Psoas muscle (tissue), 8 donors: ENCODE measurements at places on chromosomes 7 and 10. TPM values are rescaled to one million over a fixed set of nuclear protein-coding genes. Genes with fewer than 3 reads are reported as not detected.

GRCh38 chr10:42930516-42931192 is 146.2 kb upstream of the RET start:
- DNase-seq, result no peak

DNA sequence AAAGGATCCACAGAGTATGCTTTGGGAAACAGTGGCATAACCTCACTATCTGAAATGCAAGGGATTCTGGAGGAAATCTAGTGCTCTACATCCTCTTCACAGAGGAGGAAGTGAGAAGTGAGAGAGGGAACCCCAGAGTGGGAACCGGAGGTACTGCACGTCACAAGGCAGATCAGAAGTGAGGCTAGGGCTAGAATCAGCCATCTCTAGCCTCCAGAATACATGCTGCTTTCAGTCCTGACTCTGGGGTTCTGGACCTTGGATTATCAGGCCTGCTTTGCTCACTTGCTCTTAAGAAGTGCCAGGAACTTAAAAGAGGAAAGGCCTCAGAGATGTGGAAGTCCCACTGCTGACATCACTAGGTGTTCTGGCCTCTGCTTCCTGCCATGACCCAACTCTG is 25.7 kb downstream of the ZNF503 start:
- DNase-seq, result no peak

DNA sequence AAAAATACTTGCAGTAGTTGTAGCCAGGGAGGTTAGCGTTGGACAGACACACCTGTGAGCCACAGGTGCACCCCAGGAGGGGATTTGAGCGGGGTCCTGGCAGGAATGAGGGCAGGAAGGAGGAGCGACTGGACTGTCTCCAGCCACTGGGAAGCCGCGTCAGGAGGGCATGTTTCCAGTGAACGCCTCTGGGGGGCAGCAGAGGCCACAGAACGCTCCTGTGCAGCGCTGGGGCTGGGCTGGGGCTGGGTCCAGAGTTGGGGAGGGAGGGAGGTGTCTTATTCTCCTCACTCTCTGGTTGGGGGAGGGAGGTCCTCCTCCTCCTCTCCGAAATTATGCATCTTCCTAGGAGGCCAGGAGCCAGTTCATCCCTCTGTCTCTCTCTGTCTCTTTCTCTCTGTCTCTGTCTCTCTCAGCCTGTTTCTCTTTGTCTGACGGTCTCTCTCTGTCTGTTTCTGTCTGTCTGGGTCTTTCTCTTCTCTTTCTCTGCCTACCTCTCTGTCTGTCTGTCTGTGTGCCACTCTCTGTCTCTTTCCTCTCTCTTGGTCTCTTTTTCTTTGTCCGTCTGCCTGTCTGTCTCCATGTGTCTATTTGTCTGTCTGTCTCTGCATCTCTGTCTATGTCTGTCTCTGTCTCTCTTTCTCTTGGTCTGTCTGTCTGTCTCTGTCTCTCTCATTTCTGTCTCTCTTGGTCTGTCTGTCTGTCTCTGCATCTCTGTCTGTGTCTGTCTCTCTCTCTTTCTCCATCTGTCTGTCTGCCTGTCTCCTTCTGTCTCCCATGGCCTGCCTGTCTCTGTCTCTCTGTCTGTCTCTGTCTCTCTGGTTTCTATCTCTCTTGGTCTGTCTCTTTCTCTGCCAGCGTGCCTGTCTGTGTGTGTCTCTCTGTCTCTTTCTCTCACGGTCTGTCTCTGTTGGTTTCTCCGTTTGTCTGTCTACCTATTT is 9.9 kb upstream of the PSMG3 start:
- DNase-seq, result peak; percentile 88

GRCh38 chr10:71687077-71687476 is 32.5 kb downstream of the C10orf105 start:
- peak; percentile 39 for DNase-seq

DNA sequence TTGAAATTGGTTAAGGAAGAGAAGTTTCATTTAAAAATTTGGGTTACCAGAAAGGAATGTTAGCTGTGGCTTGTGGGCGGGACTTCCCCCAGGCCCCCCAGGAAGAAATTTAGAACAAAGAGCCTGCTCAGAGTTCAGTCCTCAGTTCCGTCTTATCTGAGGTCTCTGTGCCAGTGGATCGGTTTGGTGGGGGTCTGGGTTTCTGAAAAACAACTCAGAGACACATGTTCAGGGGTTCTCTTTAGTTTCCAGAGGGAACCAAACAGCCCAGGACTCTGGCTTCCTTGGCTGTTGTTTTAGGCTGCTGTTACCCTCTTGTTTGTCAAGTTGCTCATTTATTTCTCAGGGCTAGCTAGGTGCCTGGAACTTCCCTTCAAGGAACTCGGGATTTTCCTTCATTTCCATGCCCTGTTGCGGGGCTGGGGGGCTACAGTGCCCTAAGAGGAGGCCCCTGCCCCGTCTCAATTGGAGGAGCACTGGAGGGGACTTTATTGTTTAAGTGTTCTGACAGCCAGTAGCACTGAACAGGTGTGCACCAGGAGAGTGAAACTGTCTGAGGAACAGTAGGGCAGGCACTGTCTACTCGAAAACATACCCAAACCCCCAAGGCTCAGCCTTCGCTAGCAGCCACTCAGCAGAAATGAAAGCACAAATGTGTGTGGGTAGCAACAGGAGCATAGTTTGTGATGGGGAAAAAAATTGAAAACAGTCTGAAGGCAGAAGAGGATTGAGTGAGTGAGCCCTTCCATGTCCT is 59.9 kb downstream of the ALOX5 start:
- DNase-seq, result no peak

- DNase-seq, result no peak
These were observed 75.6 kb upstream of the SMNDC1 start for GRCh38 chr10:110380293-110380692.

- no peak for DNase-seq
These were observed 227.8 kb upstream of the BMPER start for GRCh38 chr7:33677556-33677955.

GRCh38 chr7:117597755-117598154 is 117.9 kb downstream of the CFTR start:
- DNase-seq, result no peak

DNA sequence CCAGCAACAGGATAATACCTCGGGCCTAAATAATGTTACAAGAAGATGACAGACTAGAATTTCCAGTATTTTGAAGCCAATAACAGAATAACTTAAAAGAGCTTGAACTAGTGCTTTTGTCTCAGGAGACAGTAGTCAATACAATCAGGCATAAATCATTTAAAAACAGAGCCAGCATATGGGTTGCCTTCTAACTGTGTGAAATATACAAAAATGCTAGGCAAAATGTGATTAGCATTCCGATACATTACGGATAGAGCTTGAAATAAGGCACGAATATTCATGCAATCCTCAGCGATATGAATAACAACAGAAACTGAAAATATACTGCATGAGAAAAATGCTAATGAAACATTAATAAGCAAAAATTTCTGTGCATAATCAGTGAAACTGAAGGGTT is 18.3 kb upstream of the PRKAR2B start:
- no peak for DNase-seq

GRCh38 chr7:45919231-45919784 is 1.8 kb downstream of the IGFBP3 start:
- no peak for DNase-seq

Gene SMKR1
- total RNA-seq, result 0.22 TPM

Gene RBP3
- not detected for total RNA-seq

Gene ADCY1
- total RNA-seq, result 2.2 TPM

Gene PKD2L1
- total RNA-seq, result not detected

Gene PILRB
- total RNA-seq, result 13.4 TPM

Gene ATG9B
- not detected for total RNA-seq

Gene ZFAND2A
- 9.3 TPM for total RNA-seq

Gene OR2A7
- total RNA-seq, result not detected

Gene CDH23
- total RNA-seq, result 3.2 TPM

Gene COX19
- total RNA-seq, result 7.9 TPM
